ENCODE measurements at places on chromosomes 1 and 21. TPM values are rescaled to one million over a fixed set of nuclear protein-coding genes. Genes with fewer than 3 reads are reported as not detected.

Gene SH2D1B
- 6.3 TPM for total RNA-seq

Gene GSTM1
- total RNA-seq = not detected

Gene TIE1
- total RNA-seq = 0.31 TPM

Gene GBP3
- total RNA-seq = not detected

Gene NFASC
- total RNA-seq = 0.04 TPM

Gene OR10K2
- total RNA-seq = not detected

All from K562 (cell line).